ENCODE measurements at places on chromosomes 3 and 15. TPM values are rescaled to one million over a fixed set of nuclear protein-coding genes. Genes with fewer than 3 reads are reported as not detected.

The CMTM6 gene
- 10.9 TPM for total RNA-seq

The CFAP91 gene
- total RNA-seq, result 0.44 TPM

The CYP1A1 gene
- total RNA-seq, result 0.41 TPM

The DMXL2 gene
- total RNA-seq, result 7.4 TPM

The PLSCR2 gene
- total RNA-seq, result not detected

The CPN2 gene
- 2.4 TPM for total RNA-seq

The SNRPN gene
- 464 TPM for total RNA-seq

The GOLGA8F gene
- total RNA-seq, result not detected

The MUSTN1 gene
- 32.7 TPM for total RNA-seq

The PRR20G gene
- not detected for total RNA-seq

The GHSR gene
- total RNA-seq, result not detected

The SAMD7 gene
- total RNA-seq, result not detected

The P2RY13 gene
- 0.96 TPM for total RNA-seq

The GPR171 gene
- not detected for total RNA-seq

The CNTN6 gene
- total RNA-seq, result not detected

The GALNT15 gene
- 6.6 TPM for total RNA-seq

DNA sequence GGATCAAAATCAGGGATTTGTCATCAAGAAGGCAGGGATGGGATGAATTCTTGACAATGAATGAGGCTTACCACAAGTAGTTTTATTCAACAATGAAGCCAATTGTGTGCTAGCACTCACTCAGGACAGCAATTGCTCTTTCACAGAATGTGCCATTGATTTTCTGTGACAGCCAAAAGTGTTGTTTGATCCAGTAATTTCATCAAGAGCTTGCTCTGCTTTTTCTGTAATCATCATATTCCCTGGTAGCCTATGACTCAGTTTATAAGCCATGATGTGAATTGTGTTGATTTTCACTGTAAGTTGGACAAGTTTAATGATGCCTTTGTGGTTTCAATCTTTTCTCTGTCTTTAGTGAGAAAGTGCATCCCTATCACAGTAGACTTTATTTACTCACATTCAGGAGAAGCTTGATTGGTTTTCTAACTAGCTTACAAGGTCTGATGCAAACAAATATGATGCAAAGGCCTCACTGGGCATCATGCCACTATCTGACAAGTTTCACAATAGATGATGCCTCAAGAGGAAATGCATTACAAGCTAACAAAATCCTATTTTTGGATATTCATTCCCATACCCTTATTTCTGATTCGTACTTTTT is 13.6 kb upstream of the CSRNP1 start:
- DNase-seq, result no peak

- no peak for DNase-seq
These were observed 37.9 kb upstream of the MGLL start for GRCh38 chr3:127860211-127860696.

- DNase-seq, result no peak
These were observed 295.8 kb upstream of the LYSMD4 start for GRCh38 chr15:100029045-100029444.

DNA sequence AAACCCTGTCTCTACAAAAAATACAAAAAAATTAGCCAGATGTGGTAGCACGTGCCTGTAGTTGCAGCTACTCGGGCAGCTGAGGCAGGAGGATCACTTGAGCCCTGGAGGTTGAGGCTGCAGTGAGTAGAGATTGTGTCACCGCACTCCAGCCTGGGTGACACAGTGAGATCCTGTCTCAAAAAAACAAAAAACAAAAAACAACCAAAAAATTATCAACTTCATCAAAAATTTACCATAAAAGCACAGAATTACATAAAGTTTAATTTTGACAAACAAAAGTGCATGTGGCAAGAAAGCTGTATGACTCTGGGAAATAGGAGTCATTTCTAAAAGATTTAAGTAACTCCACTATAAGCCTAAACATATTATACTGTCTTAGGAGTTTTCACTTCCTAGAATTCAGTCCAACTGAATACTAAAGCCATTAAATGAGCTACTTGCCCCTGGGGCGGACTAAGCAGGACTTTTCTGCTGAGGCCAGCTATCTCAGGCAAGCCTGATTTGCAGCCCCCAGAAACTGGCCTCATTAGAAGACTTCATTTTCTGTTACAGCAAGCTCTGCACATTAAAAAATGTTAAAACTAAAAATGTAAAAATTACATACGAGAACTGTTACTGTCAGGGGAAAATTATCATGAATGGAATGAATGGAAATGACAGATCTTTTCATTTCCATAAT is 23.0 kb downstream of the HSPBAP1 start:
- no peak for DNase-seq

GRCh38 chr3:158337110-158337509 is 227.2 kb downstream of the RSRC1 start:
- DNase-seq, result no peak

- no peak for DNase-seq
These were observed 1.1 kb upstream of the MSL2 start for GRCh38 chr3:136197159-136197793.

GRCh38 chr3:174219738-174220137 is 639.4 kb upstream of the NAALADL2 start:
- DNase-seq, result no peak

- no peak for DNase-seq
These were observed 230.7 kb upstream of the LYSMD4 start for GRCh38 chr15:99963976-99964375.

DNA sequence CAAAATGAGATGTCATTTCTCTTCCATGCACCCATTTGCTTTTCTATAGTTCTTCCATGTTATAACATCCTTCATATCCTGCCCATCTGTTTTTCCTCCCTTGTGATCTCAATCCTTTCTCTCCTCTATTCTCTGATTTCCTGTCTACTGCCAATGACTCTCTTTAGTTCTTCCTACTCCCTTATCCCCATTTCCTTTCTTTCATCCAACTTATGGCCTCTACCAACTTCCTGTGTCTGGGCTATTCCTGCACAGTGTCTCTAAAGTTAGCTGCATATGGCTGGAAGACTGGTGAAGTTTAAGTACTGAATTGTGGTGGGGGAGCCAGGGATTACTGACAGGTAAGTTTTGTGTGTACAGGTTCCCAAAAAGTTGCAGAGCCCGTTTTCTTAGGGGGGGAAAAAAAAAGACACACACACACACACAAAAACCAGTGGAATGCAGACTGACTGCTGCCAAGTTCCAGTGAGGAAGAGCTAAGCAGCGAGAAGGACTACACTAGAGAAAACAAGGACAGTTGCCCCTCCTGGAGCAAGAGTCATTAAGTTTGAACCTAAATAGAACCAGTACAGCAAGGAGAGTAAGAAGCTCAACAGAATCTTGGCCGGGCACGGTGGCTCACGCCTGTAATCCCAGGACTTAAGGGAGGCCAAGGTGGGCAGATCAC is 28.8 kb downstream of the XRN1 start:
- DNase-seq, result no peak

GRCh38 chr15:33678176-33678575 is 290.1 kb upstream of the CHRM5 start:
- DNase-seq, result no peak

- DNase-seq, result no peak
These were observed 1.9 kb downstream of the AEN start for GRCh38 chr15:88623061-88623460.

DNA sequence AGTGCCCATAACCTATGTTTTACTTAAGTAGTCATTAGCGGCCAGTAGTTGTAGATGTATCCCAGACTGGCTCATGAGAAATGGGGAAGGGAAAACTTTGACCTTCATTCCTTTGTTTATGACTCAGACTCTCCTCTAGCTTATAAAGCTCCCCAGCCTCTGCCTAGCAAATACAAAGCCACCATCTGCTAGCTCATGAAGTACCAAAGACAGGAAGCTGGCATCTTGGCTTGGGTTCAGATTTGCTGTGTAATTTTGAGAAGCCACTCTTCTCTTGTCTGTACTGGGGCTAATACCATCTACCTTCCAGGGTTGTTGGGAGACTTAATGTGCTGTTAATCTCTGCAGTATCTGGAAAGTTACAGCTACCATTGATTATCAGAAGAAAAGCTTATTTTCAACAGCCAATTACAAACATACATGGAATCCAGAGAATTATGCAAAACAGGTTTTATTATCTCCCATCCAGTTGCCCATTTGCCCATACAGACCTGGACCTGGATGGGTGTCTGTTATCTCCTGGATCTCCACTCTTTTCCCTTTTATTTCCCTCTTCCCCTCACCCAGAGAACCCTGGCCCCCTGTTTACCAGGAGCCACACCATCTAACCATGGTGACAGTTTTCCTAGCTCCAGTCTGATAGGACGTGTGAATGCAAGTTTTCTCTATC is 153.8 kb downstream of the SEMA6D start:
- DNase-seq, result no peak

DNA sequence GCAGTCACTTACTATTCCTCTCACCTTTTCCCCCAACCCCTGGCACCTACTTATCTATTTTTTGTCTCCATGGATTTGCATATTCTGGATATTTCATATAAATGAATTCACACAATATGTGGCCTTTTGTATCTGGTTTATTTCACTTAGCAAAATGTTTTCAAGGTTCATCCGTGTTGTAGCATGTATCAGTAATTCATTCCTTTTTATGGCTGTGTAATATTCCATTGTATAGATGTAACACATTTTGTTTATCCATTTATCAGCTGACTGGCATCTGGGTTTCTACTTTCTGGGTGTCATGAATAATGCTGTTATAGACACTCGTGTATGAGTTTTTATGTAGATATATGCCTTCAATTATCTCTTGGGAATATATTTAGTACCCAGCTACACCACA is 5.8 kb downstream of the MNS1 start:
- DNase-seq, result no peak

DNA sequence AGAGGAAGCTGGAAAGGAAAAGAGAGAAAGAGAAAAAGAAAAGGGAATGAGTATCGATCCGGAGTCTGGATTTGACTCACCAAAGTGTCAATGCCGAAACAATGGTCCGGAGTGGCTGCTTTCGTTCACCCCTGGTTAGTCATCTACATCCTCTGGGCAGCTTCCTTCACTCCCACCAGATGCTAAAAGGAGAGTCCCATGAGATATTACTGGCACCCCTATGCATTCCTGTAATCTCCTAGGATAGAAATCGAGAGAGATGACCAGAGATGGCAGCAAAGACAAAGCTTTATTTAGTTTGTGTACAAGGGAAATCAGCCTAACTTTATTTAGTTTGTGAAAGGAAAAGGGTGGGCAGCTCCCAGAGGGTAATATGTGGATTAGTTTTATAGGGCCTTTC is 622.2 kb downstream of the ZPLD1 start:
- DNase-seq, result no peak

DNA sequence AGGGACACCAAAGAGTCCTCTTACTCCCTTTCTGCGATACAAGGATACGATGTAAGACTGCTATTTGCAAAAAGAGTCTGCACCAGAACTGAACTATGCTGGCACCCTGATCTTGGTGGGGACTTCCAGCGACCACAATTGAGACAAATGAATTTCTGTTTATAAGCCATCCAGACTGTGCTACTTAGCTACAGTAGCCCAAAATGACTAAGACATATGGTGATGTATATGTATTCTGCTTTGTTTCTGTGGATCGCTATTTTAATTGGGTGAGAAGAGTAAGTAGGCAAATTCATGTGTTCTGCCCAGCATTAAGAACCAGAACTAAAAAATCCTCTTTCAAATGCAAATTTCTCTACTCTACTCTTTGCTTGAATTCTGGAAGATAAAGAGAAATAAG is 720.9 kb downstream of the DIPK2A start:
- DNase-seq, result no peak

Measured in left ventricle myocardium inferior (tissue), 1 donor.